Smooth muscle cell of the pulmonary artery (primary cell): ENCODE measurements at places on chromosomes 11 and 22. TPM values are rescaled to one million over a fixed set of nuclear protein-coding genes. Genes with fewer than 3 reads are reported as not detected.

The LRRC74B gene
- total RNA-seq, result 0.07 TPM in 1 of 2 replicates, not detected in the other

The C11orf21 gene
- total RNA-seq, result 0.07 and 0.20 TPM in 2 replicates

The OR52E8 gene
- 0.13 TPM in 1 of 2 replicates, not detected in the other for total RNA-seq

The GLB1L3 gene
- total RNA-seq, result not detected in 2 replicates

The CCND1 gene
- 812 and 1,210 TPM in 2 replicates for total RNA-seq

The MS4A12 gene
- total RNA-seq, result not detected in 2 replicates

The HYOU1 gene
- total RNA-seq, result 152 and 198 TPM in 2 replicates

The OSBP gene
- total RNA-seq, result 43.5 and 49.1 TPM in 2 replicates

The CEP126 gene
- total RNA-seq, result 1.9 and 4.3 TPM in 2 replicates

The SAA4 gene
- not detected in 2 replicates for total RNA-seq

The OR6T1 gene
- not detected in 2 replicates for total RNA-seq

The NLRP6 gene
- total RNA-seq, result not detected in 2 replicates

The APOBEC3H gene
- 0.98 TPM in 1 of 2 replicates, not detected in the other for total RNA-seq

The CEND1 gene
- total RNA-seq, result 0.20 and 0.56 TPM in 2 replicates

The OR8G5 gene
- not detected in 2 replicates for total RNA-seq

The GAS2L1 gene
- total RNA-seq, result 16.0 and 19.1 TPM in 2 replicates

The KCNJ5 gene
- total RNA-seq, result under 0.01 and 0.03 TPM in 2 replicates

The BEST1 gene
- 3.1 and 5.0 TPM in 2 replicates for total RNA-seq

The USP2 gene
- 0.33 TPM in 2 replicates for total RNA-seq

The KIRREL3 gene
- 4.6 and 5.0 TPM in 2 replicates for total RNA-seq

The BIK gene
- total RNA-seq, result not detected in 2 replicates

The CBLIF gene
- total RNA-seq, result not detected in 2 replicates

The CLCF1 gene
- 4.4 and 5.3 TPM in 2 replicates for total RNA-seq

The TMA7B gene
- not detected in 2 replicates for total RNA-seq

The FAM181B gene
- 0.07 and 0.20 TPM in 2 replicates for total RNA-seq

The PNPLA3 gene
- total RNA-seq, result 2.3 and 5.5 TPM in 2 replicates

The IRAG1 gene
- total RNA-seq, result 40.8 and 69.0 TPM in 2 replicates

The TCN1 gene
- not detected in 2 replicates for total RNA-seq

The APOA5 gene
- not detected in 2 replicates for total RNA-seq

The FGF3 gene
- total RNA-seq, result not detected in 2 replicates

The MUC5AC gene
- not detected in 2 replicates for total RNA-seq

The MUC2 gene
- not detected in 2 replicates for total RNA-seq

The MPPED2 gene
- 0.20 TPM in 2 replicates for total RNA-seq

The RFPL2 gene
- not detected in 2 replicates for total RNA-seq

The MPEG1 gene
- total RNA-seq, result not detected in 2 replicates

The TRMU gene
- 30.6 and 39.4 TPM in 2 replicates for total RNA-seq

The CELSR1 gene
- total RNA-seq, result 2.0 and 14.1 TPM in 2 replicates

The AQP11 gene
- total RNA-seq, result 1.6 and 3.0 TPM in 2 replicates

The FOLR3 gene
- 3.4 TPM in 1 of 2 replicates, not detected in the other for total RNA-seq

The PGA4 gene
- total RNA-seq, result 2.5 TPM in 1 of 2 replicates, not detected in the other

The NPAS4 gene
- not detected in 2 replicates for total RNA-seq
